ENCODE measurements at places on chromosomes 12 and 14.

DNA sequence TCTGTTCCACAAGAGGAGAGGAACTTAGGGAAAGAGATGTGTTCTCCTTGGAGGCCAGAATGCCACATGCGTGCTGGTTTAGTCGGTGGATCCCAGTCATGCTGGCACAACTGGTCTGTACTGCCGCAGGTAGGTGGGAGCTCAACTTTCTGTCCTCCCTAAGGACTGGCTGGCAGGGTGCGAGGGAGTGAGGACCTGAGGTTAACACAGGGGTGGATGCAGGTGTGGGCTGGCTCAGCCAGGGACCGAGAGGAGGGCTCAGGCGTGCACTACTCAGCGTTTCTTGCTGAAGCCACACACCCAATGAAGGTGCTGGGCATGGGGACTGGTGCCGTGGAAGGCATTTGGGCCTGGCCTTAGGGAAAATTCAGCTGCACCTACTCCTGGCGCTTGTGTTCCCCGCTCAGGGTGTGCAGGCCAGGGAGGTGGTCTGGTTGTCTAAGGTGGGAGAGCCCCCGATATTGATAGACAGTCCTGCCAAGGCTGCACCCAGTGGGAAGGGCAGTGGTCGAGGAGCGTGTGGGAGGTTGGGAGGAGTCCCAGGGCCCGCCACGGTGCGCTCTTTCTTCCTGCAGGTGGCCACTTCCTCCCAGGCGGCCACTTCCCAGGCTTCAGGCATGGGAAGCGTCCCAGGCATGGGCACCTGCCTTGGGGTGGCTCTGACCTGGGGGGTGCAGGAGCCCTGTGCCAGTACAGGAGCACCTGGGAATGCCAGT is 138.4 kb downstream of the ADGRD1 start:
- no peak for DNase-seq

DNA sequence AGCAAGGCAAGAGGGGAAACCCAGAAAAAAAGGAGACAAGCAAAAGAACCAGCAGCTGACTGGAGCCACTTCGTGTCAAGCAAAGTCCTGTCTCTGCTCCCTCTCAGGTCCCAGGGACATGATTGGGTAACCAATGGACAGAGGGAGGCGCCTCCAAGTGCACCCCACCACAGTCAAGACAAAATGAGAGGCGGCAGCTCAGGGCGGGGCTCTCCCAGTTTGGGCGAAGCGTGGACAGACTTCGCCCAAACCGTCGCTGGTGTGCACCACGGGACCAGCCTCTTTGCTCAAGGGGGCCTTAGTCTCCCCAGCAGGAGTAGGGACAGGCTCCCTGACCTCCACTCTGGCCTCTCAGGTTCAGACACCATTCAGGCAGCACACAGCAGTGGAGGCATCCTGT is 1.5 kb upstream of the BEGAIN start:
- DNase-seq: no peak

DNA sequence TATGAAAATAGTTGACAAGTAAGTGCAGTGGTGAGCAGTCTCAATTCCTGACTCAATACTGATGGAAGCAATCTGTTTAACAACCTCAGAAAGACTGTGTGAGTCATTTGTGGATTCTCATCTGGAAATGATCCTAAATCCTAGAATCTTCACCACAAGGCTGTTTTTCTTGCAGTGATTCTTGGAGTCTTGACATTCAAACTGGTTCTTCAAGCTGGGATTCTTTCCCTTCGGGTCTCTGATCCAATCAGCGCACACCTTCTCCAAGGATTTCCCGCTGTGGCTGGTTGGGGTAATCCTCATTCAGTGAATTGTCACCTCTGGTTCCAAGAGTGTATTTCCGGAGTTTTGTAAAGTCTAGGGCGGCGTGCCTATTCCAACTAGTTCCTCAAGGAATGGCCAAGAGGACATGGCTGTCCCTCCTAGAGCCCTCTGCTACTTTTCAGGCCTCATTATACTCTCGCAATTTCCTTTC is 37.7 kb upstream of the FOXJ2 start:
- no peak for DNase-seq

GRCh38 chr12:115223991-115224390 is 540.0 kb upstream of the TBX3 start:
- DNase-seq: no peak
